ENCODE measurements at places on chromosomes 1 and 21.

DNA sequence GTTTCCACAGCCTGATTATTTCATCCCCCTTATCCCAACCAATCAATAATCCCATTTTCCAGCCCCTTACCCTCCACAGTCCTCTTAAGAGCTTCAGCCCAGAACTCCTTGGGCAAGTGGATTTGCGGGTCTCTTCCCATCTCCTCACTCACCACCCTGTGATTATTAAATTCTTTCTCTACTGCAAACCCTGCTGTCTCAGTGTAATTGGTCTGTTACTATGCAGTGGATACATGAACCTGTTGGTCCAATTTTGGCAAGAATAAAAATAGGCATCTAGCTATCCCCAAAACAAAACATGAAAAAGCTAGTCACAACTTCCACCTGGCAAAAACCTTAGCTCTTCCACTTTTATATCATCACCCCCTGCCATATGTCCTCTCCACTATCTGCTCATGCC, 36.2 kb upstream of the TNFSF4 start:
- DNase-seq: no peak

GRCh38 chr1:212293579-212293978, 8.4 kb downstream of the PPP2R5A start:
- DNase-seq: no peak

GRCh38 chr1:167474191-167474641, 44.1 kb downstream of the CD247 start:
- no peak for DNase-seq

DNA sequence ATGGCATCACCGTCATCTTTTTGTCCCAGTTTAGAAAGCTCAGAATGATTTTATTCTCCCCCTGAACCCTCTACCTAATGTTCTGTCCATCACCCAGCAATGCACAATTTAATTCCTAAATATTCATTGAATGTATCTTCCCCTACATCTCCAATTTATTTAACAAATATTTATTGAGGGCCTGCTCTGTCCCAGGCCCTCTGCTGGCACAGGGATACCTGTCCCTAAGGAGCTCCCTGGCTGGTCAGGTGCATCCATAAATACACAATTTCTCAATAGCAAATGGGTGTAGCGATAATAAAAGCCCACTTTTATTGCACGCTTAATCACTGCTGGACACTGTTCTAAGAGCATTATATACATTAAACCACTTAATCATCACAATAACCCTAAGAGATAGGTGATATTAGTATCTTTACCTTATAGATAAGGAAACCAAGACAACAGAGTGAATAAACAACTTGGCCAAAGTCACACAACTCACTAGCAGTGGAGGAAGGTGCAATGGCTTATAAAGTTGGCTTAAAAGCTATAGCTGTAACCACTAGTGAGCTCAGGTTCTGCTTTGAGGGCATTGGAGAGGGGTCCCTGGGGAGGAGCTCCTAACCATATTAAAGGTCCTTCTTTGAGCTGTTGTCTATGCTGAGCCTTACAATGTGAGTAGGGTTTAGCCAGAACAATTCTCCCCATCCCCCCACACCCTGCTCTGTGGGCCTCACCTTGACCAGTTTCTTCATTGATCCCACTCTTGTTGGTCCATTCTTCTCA, 126.3 kb upstream of the JUN start:
- DNase-seq: no peak

DNA sequence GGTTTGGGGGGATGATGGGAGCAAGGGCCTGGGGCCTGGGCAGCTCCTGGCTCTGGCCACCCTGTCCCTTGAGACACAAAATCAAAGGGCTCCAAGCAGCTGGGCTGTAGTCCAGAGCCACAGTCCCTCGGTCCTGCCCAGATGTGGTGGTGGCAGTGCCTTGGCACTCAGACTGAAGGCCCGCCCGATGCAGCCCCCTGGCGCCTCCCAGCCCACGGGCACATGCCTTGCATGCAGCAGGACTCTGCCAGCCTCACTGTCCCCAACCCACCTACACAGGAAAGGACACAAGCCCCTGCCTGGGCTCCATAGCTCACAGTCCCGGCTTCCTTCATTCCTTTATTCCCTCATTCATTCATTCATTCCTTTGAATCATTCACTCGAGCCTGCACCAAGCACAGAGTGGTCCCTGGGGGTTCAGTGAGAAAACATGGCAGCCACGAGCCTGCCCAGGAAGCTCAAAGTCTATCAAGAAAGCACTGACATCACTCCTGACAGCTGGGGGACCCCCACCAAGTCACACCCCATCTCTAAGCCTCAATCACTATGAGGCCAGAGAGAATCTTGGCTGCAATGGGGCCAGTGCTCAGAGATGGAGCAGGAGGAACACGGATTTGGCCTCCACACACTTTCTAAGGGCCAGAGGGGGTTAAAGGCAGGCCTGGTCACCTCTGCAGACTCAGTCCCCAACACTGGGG, 5.8 kb downstream of the SDC3 start:
- DNase-seq: no peak

DNA sequence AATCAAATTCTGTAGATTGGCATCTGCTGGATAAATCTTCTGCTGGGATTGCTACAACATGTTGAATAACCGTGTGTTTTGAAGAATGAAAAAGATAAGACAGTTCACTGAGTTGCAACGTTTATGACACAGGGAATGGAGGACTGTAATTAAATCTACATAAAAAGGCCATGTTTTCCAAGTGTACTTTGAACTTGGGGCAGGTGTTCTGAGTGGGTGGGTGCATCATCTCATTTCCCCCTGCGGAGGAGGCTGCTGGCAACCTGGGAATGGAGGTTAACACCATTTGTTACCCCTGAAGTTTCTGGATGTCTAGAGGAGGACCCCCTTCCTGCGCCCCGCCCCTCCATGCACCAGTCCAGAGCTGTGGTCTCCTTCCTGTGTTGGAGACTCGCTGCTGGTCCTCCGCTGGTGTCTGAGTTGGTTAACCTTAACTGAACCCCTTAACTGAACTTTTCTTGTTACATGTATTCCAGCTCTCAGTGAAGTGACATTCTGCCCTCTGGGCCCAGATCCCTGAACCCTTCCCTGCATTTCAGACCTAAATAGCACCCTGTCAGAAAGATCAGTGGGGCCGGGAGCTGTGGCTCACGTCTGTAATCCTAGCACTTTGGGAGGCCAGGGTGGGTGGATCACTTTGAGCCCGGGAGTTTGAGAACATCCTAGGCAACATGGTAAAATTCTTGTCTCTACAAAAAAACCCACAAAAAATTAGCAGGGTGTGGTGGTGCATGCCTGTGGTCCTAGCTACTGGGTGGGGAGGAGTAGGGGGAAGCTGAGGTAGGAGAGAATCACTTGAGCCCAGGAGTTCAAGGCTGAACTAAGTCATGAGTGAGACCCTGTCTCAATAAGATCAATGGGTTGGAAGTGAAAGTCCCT, 31.8 kb downstream of the UCK2 start:
- no peak for DNase-seq

DNA sequence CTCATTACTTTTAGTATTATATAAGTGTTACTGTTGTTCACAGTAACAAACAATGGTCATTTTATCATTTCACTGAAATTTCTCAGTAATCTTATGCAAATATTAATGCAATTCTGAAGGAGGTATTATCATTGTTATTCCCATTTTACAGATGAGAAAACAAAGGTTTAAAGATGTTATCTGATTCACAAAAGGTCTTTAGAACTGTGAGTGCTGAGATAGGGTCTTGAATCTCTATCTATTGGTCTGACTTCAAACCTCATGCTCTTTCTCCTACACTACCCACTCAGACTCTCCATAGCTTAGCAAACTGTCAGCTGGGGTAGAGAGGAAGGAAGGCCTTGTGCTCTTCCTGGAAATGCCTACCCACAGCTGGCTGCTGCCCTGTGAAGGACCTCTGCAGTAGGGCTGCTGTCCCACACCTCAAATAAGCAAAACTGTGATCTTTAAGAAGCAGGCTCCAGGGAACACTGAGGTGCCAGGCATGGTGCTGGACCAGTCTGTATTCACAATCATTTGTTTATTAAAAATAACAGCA, 6.2 kb upstream of the OSCP1 start:
- DNase-seq: no peak

GRCh38 chr1:194117582-194117981, 931.2 kb upstream of the B3GALT2 start:
- DNase-seq: no peak

GRCh38 chr1:189962181-189962580, 515.5 kb downstream of the BRINP3 start:
- no peak for DNase-seq

DNA sequence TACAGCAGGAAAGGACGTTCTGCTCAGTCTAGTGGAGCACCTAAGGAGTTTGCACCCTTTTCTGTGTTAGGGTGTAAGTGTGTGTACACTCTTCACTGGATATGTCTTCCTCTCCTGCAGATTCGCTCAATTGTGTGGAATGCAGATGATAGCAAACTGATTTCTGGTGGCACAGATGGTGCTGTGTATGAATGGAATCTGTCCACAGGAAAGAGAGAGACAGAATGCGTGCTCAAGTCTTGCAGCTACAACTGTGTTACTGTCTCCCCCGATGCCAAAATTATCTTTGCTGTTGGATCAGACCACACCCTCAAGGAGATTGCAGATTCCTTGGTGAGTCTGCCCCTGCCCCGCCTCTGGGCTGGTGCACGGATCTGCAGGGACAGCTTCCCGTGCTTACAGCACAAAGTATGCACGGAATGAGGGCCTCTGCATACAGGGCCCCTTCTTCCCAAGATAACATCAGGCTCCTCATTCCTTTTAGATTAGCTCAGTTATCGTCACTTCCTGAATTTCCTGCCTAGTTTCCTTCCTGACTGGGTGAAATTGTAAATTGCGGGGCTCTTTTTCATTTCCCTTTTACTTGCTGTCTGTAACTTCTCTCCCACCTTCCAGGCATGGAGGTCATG, 34.6 kb downstream of the CFAP57 start:
- DNase-seq: no peak

DNA sequence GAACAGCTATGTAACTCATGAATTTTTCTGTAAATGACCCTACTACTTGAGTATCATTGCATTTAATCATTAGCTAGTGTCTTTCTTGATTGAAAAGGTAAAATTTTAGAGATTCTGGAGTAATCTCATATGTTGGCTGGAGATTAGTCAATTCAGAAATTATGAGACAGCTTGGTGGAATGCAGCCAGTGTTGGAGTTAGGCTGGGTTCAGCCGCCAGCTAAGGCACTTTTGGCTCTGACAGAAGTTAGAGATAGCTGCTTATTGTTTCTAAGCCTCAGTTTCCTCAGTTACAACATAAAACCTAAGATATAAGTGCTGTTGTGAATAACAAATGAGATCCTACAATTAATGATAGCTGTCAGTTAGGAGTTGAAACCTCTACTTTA, 49.4 kb downstream of the TBCE start:
- DNase-seq: no peak

DNA sequence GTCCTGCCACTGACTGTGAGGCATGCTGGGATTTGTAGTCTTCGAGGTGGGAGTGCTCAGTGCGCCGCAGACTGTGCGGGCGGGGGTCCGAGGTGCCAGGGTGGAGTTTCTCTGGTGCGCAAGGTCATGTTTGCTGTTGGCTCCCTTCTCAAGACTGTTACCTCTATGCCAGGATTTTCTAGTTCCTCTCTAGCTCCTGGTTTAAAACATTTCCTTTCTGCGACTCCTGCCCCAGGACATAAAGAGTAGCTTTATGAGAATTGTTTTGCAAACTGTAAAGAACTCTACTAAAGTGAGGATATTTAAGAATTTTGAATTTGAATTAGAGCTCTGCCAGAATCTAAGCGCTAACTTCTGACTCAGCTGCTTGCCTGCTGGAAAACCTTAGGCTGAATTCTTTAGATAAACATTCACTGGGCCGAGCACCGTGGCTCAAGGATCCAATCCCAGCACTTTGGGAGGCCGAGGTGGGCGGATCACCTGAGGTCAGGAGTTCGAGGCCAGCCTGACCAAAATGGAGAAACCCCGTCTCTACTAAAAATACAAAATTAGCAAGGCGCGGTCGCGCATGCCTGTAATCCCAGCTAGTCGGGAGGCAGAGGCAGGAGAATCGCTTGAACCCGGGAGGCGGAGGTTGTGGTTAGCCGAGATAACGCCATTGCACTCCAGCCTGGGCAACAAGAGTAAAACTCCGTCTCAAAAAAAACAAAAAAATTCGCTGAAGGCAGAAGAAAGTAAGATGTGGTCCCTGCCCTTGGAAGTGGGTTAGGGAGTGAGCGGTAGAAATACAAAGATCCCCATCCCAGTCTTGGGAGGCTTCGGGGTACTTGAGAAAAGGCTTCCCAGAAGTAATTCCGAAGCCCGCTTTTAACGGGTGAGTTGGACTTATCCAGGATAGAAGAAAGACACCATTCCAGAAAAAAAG, 992 bp upstream of the USP48 start:
- DNase-seq: no peak

DNA sequence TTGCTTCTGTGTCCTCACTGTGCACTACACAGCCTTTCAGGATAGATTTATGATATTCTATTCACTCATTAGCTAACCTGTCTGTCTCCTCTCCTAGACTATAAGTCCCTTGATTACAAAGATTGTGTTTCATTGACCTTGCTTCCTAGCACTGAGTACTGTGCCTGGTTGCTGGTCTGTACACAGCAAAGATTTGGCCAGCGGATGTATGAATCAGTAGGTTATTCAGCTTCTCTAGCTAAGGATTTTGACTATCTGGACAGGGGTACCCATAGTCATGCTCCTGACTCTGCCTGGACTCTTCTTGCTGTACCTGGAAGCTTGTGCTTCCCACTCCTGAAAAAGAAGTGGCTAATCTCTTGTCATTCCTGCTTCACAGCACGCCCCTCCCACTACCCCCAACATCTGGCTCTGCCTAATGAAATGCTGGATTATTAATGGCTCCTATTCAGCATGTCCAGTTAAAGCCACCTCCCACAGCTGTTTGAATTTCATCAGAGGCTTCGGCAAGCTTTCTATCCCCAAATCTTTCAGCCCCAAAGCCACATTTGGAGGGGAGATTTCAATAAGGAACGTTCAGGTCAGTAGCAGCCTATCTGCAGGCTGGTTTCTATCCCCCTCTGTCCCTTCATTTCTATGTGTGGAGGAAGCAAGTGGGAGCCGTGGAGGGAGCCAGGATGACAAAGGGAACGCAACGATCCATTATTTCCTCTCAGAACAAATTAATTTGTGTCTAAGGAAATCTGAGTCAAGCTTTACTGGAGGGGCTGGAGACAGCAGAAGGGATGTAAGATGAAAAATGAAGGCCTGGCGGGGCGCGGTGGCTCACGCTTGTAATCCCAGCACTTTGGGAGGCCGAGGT, 64.8 kb upstream of the PPM1J start:
- DNase-seq: no peak

DNA sequence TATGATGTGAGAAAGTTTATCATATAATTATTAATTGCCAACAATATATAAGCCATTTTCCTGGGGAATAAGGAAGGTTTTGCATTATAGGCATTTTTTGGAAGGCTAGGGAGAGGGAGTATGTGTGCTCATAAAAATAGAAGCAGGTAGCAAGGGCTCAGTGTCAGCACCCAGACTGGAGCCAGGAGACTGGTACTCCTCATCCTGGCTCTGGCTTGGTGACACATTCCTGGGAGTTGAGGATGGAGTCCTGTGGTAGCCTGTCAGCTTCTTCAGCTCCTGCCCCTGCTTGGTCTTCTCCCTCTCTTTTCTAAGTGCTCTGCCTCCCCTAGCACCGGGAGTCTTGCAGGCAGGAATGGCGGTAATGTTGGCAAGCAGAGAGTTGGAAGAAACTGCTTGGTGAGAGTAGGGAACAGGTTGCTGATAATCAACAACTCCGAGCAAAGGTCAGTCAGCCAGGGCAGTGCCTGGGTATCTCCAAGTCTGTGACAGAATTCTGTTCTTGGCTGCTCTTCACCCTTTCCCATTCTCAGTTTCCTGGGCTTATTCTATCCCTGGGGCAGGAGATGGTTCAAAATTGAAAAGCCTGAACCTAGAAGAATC, 23.0 kb downstream of the GIPC2 start:
- DNase-seq: no peak

All from stimulated activated CD4-positive, alpha-beta T cell treated with anti-CD3 and anti-CD28 coated beads, Interleukin-12 subunit alpha, Interleukin-12 subunit beta, amount 100 ng/mL, for 24 hours (primary cell).